ENCODE measurements at places on chromosomes 12 and 14.

DNA sequence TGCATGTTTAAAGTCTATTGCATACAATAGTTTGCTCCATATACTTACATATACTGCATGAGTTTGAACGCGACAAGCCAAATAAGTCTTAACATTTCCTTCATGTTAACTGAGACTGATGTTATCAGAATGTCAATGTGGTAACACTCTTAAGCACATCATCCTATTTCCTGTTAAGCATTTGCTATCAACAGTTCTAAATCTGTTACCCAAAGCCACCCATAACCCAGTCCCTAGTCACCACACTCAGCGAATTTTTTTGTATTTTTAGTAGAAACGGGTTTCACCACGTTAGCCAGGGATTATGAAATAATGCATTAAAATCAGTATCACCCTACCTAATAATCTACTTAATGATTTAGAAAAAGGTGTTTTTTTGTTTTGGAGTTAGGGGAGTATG, 39.4 kb downstream of the HNRNPC start:
- DNase-seq = peak; percentile 66

DNA sequence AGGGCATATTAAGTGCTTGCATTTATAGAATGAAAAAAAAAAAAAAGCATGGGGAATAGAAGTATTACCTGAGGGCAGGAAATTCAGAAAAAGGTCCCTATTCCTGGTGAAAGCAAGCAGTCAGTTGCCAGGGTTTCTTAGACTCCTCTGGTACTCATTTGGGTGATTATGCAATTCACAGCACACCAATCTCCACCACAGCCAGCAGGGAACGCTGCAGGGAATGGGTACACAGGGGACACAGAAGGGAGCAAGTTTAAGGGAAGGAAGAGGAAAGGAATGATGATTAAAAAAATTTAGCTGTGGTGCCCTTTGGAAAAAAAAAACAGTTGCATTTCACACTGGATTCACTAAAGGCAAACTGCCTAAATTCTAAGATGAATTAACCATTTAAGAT, 14.2 kb downstream of the BLTP3B start:
- DNase-seq = no peak

DNA sequence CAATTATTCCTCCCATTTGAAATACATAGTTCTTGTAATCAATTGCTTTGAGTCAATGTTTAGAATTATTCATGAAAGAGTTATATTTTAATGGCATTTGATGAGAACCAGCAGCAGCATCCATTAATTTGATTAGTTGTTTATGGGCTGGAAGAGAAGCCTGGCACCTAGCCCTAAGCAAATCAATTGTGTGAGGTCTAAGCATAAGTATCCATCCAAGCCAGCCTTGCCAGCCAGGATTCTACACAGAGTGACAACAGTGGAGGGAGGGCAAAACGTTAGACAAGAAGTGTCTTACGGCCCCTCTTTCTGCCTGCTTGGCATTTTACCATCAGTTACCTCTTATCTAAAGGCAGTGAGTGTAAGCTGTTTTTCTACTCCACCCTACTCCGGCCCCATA, 478.5 kb downstream of the NELL2 start:
- no peak for DNase-seq

DNA sequence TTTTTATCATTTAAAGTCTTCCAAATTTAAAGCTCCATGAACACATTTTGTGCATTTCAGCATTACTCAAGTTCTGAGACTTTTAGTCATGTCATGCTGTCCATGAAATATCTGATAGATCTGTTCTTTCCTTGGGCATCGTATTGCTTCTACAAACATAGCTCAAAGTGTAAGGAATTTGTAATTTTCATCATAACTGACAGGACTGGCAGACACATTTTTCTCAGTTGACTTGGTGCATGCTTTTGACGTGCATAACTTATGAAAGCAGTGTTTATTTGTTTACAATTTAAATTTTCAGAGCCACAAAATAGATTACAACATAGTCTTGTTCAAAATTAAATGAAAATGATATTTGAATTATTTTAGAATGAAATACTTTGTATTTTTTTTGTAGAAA, 812.1 kb upstream of the NOVA1 start:
- DNase-seq = no peak

GRCh38 chr12:41437563-41437962, 249.4 kb downstream of the PDZRN4 start:
- no peak for DNase-seq

GRCh38 chr12:105330283-105330930, at the start of gene C12orf75:
Gene C12orf75, plus strand, starts transcription at chr12:105330691. Its CDS starts 201 bp downstream, at chr12:105330892.
- peak; percentile 92 for DNase-seq

DNA sequence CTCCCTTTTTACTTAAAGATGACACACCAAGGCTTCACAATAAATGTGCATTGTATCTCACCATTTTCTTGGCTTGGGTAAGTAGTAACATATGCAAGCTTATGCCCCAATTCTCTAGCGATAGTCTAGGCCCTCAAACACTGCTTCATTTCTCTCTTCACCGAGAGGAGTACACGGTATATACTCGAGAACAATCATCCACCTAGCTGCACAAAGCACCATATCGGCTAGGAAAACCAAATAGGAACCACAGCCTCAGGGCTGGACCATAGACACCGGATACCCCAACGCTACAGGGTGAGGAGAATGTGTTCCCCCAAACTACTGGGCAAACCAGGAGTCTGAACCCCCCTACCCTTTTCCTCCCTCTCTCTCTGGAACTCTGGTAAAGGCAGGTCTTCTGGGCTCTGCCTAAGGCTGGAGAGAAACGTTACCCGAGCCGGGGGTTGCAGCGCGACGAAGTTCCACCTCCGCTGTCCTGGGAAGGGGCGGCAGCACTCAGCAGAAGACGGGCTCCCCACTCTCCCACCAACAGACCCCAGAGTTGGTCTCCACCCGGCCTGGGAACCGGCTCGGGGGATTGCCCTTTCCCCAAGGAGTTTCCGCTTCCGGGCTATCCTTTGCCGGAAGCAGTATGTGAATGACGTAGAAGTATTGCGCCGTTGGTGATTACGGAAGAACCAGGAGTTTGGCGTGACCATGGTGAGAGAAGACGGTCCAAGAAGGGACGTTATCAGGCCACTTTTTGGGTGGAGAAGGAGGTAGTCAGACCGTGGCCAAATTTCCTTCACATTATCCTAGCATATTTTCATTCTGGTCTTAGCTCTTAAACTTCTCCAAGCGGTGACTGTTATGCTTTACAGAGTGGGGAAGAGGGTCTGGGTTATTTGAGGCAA, at the start of the genes AREL1 and FCF1:
TSS of gene AREL1 (minus strand) at position 582 of the 896 bp plus-strand sequence. CDS start 27,465 bp downstream, outside the sequence.
TSS of gene FCF1 (plus strand) at position 646 of the 896 bp plus-strand sequence. CDS start at position 700, 54 bp downstream.
- peak; percentile 87 for DNase-seq

DNA sequence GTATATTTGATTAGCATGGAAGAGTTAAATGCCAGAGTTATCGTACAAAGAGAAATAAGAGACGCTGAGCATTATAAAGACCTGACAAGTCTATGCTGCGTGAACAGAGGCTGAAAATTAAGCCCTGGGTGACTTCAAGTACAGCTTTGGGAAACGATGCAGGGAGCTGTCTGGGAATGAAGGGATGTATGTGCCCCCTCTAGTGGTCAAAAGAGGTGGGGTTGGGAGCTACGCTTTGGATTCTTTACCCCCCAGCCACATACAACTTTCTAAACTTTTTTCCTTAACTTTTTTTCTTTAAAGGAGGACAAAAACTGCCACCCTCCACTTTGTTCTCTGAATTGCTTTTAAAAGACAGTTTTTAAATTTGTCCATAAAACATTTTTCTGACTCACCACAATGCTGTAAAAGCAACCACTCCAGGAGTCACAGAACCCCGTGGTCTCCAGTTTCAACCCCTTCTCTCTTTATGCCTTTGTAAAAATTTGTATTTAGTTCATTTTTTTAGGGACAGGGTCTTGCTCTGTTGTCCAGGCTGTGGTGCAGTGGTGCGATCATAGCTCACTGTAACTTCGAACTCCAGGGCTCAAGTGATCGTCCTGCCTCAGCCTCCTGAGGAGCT, 59.4 kb downstream of the ZNF664 start:
- peak; percentile 35 for DNase-seq

DNA sequence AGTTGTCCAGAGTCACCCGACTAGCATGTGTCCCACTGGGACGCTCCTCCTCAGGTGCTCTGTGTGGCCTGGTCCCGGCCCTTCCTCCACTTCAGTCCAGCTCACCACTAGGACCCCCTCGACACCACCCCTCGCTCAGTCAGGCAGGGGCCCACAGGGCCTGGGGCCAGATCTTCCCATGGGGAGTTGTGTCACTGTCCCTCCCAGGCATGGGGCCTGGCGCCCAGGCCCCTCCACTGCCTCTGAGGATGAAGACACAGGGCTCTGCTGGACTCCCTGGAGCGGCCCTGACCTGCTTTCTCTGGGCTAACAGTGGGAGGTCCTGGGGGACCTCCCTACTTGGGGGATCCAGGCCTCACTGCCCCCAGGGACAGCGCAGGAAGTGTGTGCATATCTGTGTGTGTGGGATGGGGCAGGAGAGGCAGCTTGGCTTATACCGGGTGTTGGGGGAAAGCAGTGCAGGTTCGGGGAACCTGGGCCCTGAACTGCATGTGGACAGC, 43.8 kb downstream of the KRT80 start:
- no peak for DNase-seq

DNA sequence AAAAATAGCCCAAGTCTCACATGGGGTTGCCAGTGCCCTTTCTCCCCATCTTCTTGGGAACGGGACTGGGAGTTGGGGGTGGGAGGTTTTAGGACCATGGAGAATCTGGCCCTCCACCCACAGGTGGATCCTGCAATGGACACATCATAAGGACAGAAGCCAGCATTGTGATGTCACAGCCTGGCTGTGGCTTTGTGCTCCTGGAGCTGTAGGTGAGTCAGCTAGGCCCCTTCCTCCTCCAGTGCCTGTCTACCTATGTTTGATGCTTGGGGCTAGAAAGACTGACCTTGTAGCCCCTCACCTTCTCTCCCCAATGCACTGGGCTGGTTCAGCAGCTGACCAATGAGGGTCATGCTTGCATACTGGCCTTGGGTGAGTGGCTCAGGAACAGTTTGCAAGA, at the start of gene CCDC197:
TSS of gene CCDC197 (plus strand) at position 220 of the 400 bp plus-strand sequence. CDS start 831 bp downstream, outside the sequence.
- DNase-seq = no peak

- no peak for DNase-seq
Observed at GRCh38 chr12:89991807-89992590, 283.4 kb upstream of the ATP2B1 start.
